ENCODE measurements at places on chromosomes 1 and 21. TPM values are rescaled to one million over a fixed set of nuclear protein-coding genes. Genes with fewer than 3 reads are reported as not detected.

Gene CSRP1
- total RNA-seq = 0.74 TPM

Gene RGS2
- 36.4 TPM for total RNA-seq

Gene SH2D2A
- 4.3 TPM for total RNA-seq

Gene GNAT2
- not detected for total RNA-seq

Gene TTLL7
- 3.1 TPM for total RNA-seq

Gene KCNJ10
- 0.07 TPM for total RNA-seq

- peak; percentile 15 for DNase-seq
These were observed 60.8 kb downstream of the DHRS3 start for GRCh38 chr1:12556957-12557935.

GRCh38 chr1:7495962-7496361 lies 275.1 kb upstream of the VAMP3 start:
- DNase-seq = no peak

GRCh38 chr1:98099501-98099900 lies 178.7 kb upstream of the DPYD start:
- no peak for DNase-seq

GRCh38 chr1:31445951-31446350 lies 32.9 kb downstream of the SERINC2 start:
- no peak for DNase-seq

DNA sequence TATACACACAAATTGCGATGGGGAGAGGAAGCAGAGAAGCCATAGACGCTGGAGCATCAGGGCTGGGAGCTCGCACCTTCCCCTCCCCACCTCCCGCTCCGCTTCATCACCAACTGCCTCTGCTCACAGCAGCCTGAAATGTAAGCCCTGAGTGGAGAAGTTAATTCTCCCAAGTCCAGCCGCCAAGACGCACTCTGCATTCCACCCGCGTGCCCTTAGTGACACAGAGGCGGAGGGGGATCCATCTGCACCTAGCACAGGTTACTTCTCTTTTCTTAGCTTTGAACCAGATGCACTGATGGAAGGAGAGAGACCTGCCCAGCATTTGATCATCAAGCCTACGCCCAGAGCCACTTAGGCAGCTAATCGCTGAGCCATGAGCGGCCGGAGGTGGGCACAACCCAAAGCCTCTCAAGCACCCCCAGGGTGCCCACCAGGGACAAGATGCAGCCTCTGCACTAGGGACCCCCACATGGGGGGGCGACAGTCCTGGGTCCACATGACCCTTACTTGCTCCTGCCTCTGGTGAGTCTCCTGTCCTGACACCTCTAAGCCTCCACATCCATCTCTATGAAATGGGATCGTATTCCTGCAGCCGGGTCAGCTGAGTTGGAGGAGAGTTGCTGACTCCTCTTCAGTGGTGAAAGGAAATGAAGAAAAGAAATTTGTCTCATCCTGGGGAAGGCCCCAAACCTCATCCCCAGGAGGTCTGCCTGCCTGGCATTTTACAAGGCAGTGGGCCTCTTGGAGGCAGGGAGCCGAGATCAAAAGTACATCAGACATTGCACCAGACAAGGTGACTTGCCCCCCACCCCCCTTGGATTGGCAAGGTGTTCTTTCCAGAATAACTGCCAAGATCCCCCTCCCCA lies 316.2 kb downstream of the MATN1 start:
- DNase-seq = no peak

- DNase-seq = peak; percentile 82
These were observed 4.0 kb upstream of the LACTBL1 start for GRCh38 chr1:22976461-22977243.

- no peak for DNase-seq
These were observed 109.9 kb downstream of the BCAR3 start for GRCh38 chr1:93571623-93572310.

DNA sequence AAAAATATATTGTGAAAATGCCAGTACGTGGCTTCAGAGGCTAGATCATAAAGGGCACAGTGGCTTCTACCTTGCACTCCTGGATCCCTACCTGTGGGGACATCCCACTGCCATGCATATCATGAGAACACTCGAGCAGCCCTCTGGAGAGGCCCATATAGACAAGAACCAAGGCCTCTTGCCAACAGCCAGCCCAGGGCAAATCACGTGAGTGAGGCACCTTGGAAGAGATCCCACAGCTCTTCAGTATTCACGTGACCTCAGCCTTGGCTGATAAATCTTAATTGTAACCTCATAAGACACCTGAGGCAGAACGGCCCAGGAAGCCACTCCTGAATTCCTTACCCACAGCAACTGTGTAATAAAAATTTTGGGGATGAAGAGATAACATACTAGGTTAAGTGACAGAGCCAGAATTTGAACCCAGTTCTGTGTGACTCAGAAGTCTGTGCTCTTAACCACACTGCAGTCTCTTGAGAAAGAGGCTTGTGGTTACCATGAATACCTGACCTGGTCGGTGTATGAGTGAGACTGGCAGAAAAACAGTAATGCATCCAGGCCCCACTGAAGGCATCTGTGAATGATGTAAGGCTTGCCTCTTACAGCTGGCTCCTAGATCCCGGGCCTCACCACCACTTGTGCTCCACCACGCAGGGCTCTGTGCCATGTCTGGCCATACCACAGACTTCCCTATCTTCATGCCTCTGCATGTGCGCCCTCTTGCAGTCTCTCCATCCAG lies 6.9 kb upstream of the A3GALT2 start:
- DNase-seq = no peak

DNA sequence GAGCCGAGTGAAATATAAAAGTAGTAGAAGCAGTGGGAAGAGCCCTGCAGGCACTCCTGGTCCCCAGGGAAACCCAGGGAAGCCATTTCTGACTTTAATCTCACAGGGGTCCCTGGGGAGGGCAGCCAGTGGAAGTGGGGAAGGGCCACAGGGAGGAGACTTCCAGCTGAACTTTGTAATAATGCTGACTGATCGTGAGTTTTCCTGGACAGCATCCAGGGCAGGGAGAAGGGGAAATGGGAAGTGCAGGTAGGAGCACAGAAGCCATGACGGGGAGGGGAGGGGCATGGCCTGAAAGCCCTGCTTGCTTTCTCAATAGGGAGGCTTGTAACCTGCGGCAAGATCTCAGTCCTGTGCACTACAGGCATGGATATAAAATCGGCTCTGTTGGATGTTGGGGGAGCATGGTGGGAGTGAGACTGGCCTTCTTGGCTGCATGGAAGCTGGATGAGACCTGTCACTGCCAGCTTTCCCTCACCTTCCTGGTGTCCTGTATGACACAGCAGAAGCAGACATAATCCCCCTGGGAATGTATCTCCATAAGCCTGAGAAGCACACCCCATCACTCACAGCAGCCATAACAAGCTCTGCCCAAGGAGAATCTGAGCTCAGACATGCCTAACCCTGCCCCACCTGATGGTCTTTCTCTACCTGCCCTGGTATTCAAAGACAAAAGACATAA lies 15.1 kb upstream of the MX1 start:
- DNase-seq = no peak

All from H7 (cell line).